ENCODE measurements at places on chromosomes 12 and 14.

- DNase-seq = no peak
These were observed 1.2 kb downstream of the HNRNPC start for GRCh38 chr14:21267886-21268616.

- DNase-seq = no peak
These were observed 142.8 kb upstream of the FUT8 start for GRCh38 chr14:65269732-65270131.

GRCh38 chr14:49770212-49770817 is 2.4 kb downstream of the KLHDC2 start:
- no peak for DNase-seq

DNA sequence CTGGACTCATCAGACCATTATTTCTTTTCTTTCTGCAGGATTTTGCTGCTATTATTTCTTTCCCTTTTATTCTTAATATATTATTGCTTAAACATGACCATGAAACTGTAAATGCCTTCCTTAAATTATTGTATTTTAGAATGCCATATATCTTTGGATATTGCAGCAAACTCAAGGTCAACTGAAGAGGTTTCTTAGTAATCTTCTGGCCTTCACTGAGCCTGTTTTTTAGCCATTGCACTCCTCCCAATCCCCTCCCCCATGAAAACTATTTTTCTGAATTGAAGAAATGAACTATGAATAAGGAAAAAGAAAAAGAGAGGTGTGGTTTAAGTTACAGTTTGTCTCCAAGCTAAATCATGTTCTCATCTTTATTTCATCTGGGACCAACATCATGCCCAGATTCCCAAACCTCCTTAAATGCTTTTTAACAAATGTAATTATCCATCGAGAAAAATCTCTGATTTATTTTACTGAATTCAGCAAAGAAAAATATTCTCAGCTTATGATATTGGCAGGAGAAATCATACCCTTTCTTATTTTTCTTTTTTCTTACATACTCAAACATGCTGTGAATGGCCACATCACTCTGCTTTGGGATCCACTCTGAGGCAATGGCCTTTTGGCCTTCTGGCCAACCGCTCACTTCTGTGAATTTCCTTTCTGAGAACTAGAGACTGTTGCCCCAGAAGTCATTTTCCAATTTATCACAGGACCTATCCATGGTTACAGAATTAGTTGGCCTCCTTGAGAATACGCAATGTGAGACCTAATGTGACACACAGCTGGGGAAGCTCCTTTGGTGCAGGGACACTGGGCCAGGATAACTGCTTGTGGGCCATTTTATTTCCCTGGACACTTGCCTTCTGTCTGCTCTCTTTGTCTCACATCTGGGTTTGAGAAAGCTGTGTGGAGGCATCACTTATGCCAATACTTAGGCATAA is 50.9 kb downstream of the IGF1 start:
- no peak for DNase-seq

DNA sequence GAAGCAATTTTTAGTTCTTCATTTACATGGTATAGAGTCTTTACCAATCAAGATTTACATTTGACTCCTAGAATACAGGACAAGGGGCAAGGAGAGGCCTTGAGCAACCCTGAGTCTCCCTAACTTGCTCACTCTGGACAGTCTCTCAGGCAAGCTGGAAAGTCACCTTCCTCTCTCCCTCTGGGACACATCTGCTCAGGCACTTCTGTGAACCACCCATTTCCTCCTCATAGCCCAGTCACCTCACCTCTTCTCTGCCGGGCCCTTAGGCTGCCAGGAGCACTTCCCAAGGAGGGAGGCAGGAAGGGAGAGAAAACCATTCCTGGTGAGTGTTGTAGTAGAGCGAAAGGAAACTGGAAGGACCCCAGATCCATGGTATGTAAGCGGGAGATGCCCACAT is 202.8 kb downstream of the TTC7B start:
- no peak for DNase-seq

DNA sequence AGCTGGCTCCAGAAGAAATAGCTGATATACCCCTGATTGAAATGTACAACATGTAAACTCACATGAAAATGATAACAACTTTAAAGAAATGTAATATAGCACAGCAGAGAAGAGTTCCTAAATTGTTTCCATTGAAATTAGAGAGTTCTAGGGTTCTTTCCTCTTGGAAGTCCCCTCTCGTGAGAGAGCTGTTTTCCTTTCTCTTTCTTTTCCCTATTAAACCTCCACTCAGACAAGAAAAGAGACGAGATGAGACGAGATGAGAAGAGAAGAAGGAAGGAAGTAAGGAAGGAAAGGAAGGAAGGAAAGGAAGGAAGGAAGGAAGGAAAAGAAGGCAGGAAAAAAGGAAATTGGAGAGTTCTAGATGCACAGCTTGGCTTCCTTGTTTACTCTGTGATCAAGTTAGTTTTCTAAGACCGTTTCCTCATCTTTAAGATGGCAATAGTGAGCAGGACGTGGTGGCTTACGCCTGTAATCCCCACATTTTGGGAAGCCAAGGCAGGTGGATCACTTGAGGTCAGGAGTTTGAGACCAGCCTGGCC is 11.9 kb downstream of the DRAM1 start:
- DNase-seq = no peak

GRCh38 chr14:102493585-102493984 is 16.0 kb downstream of the ANKRD9 start:
- DNase-seq = no peak

DNA sequence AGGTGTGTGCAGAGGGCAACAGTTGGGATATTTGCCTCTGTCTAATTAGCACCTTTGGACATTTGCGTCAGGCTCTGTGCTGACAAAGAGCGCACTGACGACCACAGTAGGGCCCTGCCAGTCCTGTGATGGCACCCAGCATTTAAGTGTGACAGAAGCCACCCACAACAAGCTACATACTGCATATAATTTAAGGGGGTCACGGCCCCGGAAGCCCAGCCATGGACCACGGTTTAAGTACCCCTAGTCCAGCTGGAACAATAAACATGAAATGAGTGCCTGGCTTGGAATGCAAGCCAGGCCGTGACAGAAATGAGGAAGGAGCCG is 16.8 kb upstream of the DYNC1H1 start:
- peak; percentile 48 for DNase-seq

DNA sequence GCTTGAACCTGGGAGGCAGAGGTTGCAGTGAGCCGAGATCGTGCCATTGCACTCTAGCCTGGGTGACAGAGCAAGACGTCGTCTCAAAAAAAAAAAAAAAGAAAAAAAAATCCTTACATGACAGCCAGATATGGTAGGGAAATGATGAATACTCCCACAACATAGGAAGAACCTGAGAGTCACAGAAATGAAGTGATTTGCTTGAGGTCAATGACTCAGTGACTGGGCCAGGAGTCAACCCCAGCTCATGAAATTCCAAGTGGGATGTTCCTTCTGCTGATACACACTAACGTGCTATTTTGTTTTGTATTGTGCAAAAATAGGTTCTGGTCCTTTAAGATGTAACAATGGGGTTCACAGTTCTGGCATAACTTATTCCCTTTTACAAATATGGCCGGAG is 9.0 kb downstream of the RHOF start:
- no peak for DNase-seq

GRCh38 chr12:80565271-80565670 is 121.2 kb downstream of the PTPRQ start:
- DNase-seq = no peak

GRCh38 chr12:6828781-6829535 is 751 bp downstream of the P3H3 start:
- peak; percentile 59 for DNase-seq

- peak; percentile 41 for DNase-seq
These were observed 47.8 kb upstream of the MED13L start for GRCh38 chr12:116325336-116325664.

GRCh38 chr12:85018098-85018497 is 18.0 kb downstream of the TSPAN19 start:
- DNase-seq = no peak

DNA sequence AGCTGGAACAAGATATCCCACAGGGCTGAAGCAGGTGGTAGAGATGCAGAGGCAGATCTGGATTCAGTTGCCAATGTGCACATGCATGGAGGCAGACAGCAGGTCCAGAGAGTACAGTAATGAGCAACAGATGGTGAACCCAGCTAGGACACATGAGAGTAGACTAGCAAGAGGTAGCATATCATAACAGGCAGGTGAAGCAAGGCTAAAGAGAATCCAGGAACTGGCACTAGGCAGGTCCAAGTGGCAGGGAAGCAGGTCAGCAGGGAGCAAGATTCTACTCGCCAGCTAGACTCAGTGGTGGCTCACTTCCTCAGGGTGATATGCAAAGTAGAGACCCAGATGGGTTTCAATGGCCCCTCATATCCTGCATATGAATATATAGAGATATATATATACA is 15.3 kb upstream of the MYF6 start:
- no peak for DNase-seq

DNA sequence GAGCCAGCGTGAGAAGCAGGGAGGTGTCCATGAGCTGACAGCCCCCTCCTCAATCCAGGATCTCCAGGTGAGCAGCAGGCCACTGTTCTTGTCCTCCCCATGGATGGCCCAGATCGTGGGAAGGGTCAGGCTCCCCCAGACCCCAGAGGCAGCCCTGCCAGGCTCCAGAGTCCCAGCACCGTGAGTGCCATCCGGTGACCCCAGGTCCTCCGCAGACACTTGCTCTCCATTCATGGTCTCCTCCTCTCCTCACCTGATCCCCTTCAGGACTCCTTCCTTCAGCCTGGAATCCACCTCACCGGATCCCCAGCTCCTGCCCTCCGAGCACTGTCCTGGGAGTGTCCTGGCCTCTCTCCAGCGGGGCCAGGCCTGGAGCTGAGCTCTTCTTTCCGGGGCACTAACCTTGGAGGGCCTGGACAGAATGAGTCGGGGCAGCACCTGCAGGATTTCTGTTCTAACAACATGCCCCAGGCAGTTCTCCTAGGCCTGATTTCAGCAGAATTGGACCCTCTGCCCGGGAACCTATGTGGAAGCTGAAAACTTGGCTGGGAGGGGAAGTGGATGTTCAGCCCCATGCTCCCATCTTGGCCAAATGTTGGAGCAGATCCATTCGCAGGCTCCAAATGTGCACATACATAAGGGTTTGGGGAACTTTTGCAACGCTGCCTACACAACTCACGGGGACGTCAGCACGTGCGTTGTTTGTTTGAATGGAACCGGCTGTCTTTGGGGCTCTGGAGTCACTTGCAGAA is 341.6 kb upstream of the SFSWAP start:
- DNase-seq = no peak

DNA sequence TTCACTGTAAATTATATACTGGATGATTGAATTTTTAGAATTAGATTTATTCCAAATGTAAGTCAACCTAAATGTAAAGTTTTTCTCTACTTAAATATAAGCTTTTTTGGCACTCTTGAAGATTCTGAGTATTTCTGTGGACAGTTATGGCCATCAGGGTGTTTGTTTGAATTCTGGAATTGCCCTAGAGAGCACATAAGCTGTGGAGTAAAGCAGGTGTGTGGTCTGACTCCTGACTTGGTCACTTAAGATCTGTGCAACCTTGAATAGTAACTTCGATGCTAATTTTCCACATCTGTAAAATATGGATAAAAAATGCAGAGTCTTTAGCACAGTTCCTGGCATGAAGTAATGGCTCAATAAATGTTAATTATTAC is 64.4 kb downstream of the FUT8 start:
- DNase-seq = no peak

DNA sequence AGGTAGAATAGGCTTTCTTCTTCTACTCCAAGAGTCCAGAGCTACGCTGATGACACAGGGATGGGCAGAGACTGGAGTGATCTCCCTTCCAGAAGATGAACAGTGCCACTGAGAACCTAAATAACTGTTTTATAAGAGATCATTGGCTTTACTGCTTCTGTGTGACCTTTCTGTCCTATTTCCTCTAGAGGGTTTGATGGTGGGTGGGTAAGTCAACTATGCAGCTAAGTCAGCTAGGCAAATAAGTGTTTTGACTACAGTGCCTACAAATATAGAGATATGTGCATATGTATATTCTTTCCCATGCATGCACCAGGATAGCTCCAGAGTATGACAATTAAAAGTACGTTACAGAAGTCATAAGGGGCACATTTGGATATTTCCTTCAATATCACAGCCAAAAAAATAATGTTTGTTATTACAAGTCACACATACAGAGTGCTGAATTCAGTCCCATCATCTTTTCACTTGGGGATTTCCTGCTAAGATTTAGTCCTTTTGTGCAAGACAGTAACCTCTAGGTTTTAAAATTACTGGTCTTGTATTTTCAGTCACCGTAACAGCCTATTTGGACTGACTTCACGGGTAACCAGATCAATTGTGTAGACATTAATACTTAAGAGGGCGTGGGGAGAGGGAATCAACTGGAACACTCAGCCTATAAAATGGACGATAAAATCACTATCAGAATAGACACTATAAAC is 412.6 kb upstream of the SOX5 start:
- DNase-seq = no peak

- DNase-seq = no peak
These were observed 35.4 kb downstream of the RAD52 start for GRCh38 chr12:913919-914698.

DNA sequence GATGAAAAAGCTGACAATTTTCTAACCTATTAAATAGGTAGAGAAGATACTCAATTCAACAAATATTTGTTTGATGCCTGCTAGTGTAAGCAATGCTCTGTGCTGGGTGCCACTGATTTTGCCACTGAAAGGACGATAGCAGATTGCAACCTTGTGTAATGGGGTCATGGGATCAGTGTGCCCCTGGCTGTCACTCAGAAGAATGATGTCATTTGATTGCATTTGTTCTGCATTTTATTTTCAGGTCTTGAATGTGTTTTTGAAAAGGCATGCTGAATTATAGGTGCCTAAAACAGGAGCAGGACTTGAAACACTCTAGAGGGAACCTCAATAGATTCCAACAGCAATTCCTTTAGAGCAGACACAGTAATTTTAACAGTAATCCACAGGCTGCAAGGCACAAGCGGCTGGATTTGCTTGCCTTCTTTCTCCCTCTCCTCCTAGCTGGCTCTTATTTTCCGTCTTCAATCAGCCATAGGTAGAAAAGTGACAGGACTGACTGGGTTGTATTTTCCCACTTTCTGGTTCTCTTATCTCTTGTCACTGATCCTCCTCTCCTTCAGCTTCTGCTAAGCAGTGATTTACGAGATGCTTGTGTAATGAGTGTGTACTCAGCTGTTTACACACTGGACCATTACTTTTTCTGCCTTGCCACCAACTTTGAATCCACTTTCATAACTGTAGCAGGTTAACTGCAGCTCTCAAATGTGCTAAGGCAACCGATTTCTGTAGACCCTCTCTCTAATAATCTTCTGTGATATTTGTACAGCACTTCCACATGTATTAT is 4.1 kb downstream of the PLXNC1 start:
- DNase-seq = no peak

All from activated CD8-positive, alpha-beta T cell treated with anti-CD3 and anti-CD28 coated beads for 36 hours (primary cell).